ENCODE measurements at places on chromosomes 4 and X.

- DNase-seq, result no peak
Measured at GRCh38 chrX:18861511-18861910, 122.4 kb downstream of the PHKA2 start.

DNA sequence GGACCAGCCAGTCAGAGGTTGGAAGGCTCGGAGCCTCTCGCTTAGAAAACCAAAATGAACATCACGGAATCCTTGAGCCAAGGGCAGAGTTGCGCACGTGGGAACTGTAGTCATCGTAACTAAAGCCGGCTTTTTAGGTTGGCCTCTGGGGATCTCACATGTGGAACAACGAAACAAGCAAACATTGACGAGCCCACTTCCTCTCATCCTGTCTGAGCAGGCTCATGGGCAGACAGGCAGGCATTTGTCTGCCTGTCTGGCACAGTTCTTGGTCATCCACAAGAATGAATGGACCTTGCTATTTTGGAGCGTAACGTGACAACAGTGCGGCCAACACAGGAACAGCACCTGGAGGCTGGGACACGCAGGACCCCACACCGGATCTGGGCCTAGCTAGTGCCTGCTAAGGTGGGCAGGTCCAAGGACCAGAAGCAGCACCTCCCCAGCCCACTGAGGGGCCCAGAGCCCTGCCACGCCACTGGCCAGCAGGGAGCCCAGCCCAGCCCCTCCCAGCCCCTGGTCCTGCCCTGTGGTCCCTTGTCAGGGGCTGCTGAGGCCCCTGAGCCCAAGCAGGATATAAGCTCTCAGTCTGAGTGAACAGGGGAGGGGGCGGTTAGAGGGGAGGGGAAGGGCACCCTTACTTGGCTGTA, 9.2 kb upstream of the TREX2 start:
- no peak for DNase-seq

GRCh38 chr4:154559141-154559493, 3.7 kb upstream of the FGB start:
- no peak for DNase-seq

- DNase-seq, result no peak
Measured at GRCh38 chrX:103183912-103184311, 31.0 kb upstream of the BEX4 start.

DNA sequence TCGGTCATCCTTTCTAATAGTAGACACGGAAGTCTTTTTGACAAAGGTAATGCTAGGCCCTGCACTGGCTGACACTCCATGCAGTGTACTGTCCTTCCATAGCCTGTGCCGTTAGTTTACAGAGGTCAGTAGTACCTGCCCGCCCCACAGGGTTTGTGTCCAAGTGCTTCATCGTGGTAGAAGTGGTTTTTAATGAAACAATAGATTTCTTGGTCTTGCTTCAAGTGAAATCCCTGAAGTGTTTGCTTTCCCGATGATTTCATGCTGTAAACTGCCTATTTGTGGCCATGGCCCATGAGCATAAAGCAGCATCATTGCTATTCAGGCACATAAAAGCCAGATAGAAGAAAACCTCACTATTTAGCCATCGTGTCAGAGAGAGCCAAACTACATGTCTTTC, 139.3 kb downstream of the GPR143 start:
- no peak for DNase-seq

- no peak for DNase-seq
Measured at GRCh38 chr4:125346616-125347015, 31.9 kb downstream of the FAT4 start.

GRCh38 chr4:31246856-31247255, 526.7 kb downstream of the PCDH7 start:
- DNase-seq, result no peak

- DNase-seq, result no peak
Measured at GRCh38 chrX:17374619-17375366, at the start of gene NHS. NHS (plus strand) TSS chrX:17375200; CDS start chrX:17375758, 558 bp downstream.

DNA sequence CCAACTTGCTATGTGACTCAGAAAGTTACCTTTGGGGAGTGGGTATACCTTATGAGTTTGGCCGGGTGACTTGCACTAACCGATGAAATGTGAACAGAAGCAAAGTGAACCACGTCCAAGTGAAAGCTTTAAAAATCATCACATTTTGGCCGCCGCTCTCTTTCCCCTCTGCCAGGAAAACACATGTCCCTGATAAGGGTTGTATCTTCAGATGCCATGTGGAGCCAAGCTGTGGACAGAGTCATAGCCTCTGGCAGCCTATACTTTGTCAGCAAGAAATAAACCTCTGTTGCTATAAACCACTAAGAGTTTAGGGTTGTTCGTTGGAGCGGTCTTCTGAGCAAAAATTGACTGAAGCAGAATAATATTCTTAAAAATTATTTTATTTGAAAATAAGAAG, 92.3 kb downstream of the PRDM5 start:
- DNase-seq, result no peak

- DNase-seq, result no peak
Measured at GRCh38 chr4:76758996-76759395, 138.9 kb downstream of the SOWAHB start.

DNA sequence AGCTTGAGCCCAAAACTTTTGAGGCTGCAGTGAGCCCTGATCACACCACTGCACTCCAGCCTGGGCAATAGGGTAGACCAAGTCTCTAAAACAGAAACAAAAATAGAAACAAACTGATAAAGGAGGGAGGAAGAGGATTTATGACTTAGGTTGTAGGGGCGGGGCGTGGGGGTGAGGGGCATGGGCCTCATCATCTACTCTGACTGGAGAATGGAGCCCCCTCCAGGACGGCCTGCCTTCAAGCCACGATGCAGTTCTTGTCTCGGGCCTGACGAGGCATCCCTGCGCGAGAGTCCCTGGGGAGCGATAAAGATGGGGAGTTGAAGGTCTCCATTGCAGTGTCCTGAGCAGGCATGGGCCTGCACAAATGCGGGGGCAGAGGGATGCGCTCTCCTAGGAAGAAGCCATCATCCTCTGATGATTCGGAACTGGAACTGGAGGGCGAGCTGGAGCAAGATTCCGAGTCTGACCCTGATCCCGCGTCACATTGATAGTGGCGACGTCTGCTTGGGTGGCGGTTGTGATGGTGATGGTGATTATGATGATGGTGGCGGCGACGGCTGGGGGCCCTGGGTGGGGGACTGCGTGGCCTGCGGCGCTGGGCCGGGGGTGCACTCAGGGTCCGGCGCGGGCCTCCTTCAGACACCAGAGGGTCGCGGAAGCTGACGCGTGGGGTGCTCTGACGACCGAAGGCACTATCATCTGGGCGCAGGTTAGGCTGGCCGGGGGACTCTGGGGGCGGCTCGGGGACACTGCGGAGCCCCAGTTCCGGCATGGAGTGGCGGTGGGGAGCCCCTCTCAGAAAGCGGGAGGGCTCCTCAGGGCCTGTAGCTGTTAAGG, 4.0 kb downstream of the PLP2 start:
- DNase-seq, result no peak

GRCh38 chrX:79138658-79139241, 5.7 kb upstream of the GPR174 start:
- DNase-seq, result no peak

DNA sequence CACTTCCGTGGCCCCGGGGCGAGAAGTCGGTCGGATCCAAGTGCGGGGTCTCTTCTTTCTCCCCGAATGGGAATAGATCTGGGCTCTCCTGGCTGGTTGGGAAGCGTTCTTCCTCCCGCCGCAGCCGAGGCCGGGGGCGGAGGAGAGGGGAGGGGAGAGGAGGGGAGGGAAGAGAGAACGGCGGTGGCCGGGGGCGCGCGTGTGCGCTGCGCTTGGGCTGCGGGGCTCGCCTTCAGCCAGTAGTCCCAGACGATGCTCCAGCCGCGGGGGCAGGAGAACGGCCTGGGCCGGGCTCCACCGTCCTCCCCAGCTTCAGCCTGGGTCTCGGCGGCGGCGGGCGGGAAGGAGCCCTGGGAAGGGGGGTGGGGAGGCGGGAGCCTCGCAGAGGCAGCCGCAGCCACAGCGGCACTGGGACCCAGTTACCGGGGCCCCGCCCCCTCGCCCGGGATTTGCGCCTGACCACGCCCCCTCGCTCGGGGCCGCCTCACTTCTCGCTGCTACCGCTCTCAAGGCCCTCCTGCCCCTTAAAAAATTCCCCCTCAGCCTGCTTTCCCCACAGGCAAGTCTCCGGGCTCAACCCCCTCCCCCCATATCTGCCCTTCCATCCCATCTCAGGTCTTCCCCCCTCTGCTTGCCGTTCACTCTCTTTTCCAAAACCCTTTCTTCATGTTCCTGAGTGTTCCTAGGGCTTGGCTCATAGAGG, at the start of gene FGD1:
Gene FGD1, minus strand, starts transcription at position 421 of the 703 bp plus-strand sequence. CDS start 802 bp downstream, outside the sequence.
- peak; percentile 30 for DNase-seq

- no peak for DNase-seq
Measured at GRCh38 chr4:54971474-54971950, 153.9 kb downstream of the KDR start.

GRCh38 chr4:112884406-112884805, 165.0 kb upstream of the ANK2 start:
- no peak for DNase-seq

GRCh38 chr4:8255698-8256441, 13.7 kb upstream of the HTRA3 start:
- DNase-seq, result no peak

GRCh38 chr4:56861360-56861759, 39.9 kb upstream of the SPINK2 start:
- no peak for DNase-seq

DNA sequence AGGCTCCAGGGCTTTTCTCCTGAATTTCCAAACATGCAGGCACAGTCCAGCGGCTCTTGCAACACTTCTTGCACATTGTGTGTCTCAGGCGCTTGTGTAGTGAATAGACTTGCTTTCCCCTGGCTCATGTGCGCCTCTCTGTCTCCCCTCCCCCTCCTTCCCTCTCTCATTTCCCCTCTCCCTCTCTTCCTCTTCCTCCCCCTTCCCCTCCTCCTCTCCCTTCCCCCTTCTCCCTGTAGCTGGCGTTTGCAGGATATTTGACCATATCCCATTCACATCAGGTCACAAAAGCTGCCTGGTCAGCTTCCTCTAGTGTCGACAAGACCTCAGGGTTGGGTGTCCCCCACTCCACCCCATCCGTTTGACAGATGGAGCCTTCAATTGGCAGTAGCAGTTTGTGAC, 2.4 kb downstream of the CHST7 start:
- DNase-seq, result no peak

- DNase-seq, result no peak
Measured at GRCh38 chrX:155094468-155095061, 23.3 kb downstream of the BRCC3 start.

DNA sequence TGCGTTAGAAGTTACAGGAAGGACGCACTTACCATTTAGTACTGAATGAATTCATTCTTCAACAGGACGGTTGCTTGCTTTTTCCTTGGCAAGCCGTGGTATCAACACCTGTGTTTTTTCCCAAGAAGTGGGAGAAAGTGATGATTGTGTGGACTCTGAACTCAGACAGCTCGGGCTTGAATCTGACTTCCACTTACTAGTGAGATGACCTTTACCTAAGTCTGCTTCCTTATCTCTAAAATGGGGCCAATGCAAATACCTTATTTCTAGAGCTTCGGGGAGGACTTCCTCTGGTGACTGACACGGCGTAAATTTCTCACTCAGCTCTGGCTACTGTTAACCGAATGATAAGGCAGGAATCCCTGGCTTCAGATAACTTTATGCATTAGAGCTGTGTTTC, 146.8 kb upstream of the RBPJ start:
- DNase-seq, result no peak

GRCh38 chrX:140157611-140158010, 192.3 kb upstream of the CXorf66 start:
- no peak for DNase-seq

- no peak for DNase-seq
Measured at GRCh38 chrX:107484002-107484726, 34.7 kb downstream of the FRMPD3 start.

GRCh38 chrX:148722966-148723365, 222.5 kb downstream of the AFF2 start:
- no peak for DNase-seq

GRCh38 chr4:132530861-132531260, 618.2 kb upstream of the PCDH10 start:
- no peak for DNase-seq

DNA sequence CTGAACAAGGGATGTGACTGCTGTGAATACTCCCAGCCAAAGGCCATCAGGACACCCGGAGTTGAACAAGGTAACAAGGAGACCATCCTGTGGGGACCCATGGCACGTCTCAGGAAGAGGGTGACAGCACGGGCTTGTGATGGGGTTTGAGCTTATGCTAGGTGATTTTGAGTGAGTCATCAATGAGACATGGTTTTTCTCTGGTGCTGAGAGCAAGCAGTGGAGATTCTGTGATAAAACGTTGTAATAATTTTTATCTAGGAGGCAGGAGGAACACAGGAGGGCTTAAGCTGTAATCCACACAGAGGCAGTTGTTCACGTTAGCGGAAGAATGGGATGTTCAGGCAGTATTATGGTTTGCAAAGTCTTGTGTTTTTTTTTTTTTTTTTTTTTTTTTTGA, 36.0 kb downstream of the TRIML1 start:
- DNase-seq, result no peak

- no peak for DNase-seq
Measured at GRCh38 chr4:39820186-39820585, 122.2 kb downstream of the UBE2K start.

DNA sequence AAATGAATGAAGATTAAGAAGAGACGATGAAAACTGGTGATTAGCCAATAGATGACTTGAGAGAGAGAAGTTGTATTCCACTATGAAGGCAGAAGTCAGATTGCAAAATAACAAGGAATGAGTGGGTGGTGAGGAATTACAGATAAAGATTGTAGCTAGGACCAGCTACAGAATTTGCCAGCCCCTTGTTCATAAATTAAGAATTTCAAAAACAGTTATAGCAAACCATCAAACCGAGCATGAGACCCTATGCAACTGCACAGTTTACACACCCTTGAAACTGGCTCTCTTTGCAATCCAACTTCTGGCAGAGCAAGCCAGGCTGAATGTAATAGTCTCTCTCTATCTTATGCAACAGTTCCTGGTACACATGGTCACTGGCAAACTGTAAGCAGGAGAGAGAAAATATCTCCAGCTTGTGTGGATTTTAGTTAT, 35.2 kb downstream of the STAP1 start:
- no peak for DNase-seq

- no peak for DNase-seq
Measured at GRCh38 chrX:16687514-16687913, 25.0 kb downstream of the CTPS2 start.

- peak; percentile 18 for DNase-seq
Measured at GRCh38 chrX:1392376-1393068, 609 bp upstream of the SLC25A6 start.

DNA sequence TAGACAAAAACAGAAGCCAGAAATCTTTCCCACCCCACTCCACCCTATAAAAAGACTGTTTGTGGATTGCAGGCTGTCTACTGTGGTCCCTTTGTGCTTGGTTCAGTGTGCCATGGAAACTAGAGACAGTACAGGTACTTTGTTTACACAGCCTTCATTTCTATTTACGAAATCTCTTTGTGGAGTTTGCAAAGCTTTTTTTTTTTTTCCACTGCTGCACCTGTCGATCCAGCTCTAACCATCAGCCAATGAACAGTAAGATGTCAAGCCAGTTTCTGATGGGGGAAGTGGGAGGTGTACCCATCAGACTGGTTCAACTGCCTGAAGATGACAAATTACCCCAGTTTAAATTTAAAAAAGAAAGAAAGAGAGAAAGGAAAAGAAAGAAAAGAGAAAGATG, 20.2 kb upstream of the LRBA start:
- no peak for DNase-seq

- DNase-seq, result no peak
Measured at GRCh38 chrX:105648732-105649131, 173.6 kb upstream of the NRK start.
